Activated CD8-positive, alpha-beta T cell treated with anti-CD3 and anti-CD28 coated beads, Interleukin-2, amount 10 ng/mL, durations not matched to agents 7 days and 5 days (primary cell): ENCODE measurements at places on chromosomes 7 and 10. TPM values are rescaled to one million over a fixed set of nuclear protein-coding genes. Genes with fewer than 3 reads are reported as not detected.

DNA sequence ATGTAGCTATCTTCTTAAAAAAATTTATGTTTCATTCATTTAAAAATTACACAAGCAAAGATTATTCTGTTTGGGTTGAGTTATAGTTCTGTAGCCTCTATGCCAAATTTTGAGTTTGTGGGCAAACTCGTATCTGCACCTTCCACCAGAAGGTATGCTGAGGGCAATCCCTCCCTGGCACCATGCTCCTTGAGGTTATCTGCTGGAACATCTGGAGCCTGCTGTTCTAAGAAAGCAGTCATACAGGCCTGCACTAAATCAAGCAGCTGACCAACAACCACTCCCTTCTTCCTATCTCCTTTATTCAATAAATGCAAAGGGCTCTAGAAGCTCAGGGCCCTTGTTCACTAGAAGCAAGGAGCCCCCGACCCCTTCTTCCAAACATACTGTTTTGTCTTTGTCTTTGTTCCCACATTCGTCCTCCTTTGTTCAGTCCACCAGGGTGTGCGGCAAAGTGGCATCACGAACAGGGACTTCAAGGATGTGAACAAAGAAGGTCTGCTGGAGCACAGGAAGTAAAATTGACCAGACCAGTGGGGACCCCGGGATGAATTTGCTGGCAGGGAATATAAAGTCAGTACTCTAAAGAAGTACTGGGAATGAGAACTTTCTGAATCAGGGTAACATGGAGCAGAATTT, 36.4 kb downstream of the OR13A1 start:
- H3K4me1 ChIP-seq, result no peaks in the 10 kb centered on the region
- H3K4me3 ChIP-seq, result no peak overlapping the region
- H3K27ac ChIP-seq, result no peak overlapping the region
- no peaks in the 10 kb centered on the region for H3K36me3 ChIP-seq
- H3K27me3 ChIP-seq, result peaks cover 15% of the 10 kb centered on the region
- DNase-seq, result no peak

- no peak overlapping the region for H3K4me3 ChIP-seq
- no peaks in the 10 kb centered on the region for H3K36me3 ChIP-seq
- peaks cover 21% of the 10 kb centered on the region for H3K27me3 ChIP-seq
- H3K27ac ChIP-seq, result no peak overlapping the region
- no peak for DNase-seq
Measured at GRCh38 chr10:33193701-33194521, 140.6 kb downstream of the NRP1 start.

DNA sequence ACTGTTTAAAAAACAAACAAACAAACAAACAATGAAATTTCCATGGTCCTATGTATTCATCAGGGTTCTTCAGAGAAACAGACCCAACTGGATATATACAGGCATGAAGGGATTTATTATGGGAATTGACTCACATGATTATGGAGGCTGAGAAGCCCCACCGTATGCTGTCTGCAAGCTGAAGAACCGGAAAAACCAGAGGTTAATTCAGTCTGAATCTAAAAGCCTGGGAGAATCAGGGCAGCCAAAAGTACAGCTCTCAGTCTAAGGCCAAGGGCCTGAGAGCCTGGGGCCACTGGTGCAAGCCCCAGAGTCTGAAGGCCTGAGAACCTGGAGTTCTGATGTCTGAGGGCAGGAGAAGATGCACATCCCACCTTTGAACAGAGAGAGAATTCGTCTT, 163.5 kb downstream of the MDFIC start:
- peaks cover 3% of the 10 kb centered on the region for H3K27me3 ChIP-seq
- H3K36me3 ChIP-seq, result no peaks in the 10 kb centered on the region
- no peak for DNase-seq
- no peaks in the 10 kb centered on the region for H3K4me1 ChIP-seq
- no peak overlapping the region for H3K27ac ChIP-seq

- no peak for DNase-seq
- H3K36me3 ChIP-seq, result no peaks in the 10 kb centered on the region
- no peak overlapping the region for H3K27ac ChIP-seq
Measured at GRCh38 chr7:82210416-82211184, 233.0 kb downstream of the CACNA2D1 start.

Gene LRRD1
- total RNA-seq, result not detected

Gene GRM3
- total RNA-seq, result not detected
